ENCODE measurements at places on chromosomes 4 and X.

DNA sequence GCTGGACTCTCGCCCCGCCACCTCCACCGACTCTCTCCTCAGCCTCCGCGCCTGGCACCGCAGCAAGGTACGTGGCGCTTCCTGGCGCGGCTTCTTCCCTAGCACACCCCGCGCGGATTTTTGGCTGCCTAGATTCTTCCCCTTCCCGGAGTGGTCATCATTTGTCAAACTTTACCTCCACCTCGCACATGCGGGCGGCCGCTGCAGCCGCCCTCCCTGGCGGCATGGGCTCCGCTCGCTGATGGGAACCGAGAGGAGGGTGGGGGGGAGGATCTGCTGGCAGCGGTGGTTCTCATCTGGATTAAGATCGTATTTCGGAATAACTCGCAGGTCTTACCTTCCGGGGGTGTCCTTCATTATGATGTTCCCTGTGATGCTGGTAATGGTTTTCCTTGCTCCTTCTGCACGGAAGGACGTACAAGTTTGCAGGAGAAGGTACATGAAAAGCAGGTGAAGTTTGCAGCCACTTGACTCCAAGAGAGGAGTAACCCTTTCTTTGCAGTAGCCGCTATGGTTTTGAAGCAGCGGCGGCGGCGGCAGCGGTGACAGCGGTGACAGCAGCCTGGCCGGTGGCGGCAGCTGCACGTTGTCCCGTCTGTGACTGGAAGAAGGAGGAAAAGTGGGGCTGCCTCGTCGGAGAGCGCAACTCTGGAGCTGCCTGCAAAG, 2183.9 kb upstream of the TENM3 start:
- DNase-seq: peak; percentile 67

- DNase-seq: peak; percentile 21
Measured at GRCh38 chr4:169485791-169486742, 126.3 kb downstream of the NEK1 start.

DNA sequence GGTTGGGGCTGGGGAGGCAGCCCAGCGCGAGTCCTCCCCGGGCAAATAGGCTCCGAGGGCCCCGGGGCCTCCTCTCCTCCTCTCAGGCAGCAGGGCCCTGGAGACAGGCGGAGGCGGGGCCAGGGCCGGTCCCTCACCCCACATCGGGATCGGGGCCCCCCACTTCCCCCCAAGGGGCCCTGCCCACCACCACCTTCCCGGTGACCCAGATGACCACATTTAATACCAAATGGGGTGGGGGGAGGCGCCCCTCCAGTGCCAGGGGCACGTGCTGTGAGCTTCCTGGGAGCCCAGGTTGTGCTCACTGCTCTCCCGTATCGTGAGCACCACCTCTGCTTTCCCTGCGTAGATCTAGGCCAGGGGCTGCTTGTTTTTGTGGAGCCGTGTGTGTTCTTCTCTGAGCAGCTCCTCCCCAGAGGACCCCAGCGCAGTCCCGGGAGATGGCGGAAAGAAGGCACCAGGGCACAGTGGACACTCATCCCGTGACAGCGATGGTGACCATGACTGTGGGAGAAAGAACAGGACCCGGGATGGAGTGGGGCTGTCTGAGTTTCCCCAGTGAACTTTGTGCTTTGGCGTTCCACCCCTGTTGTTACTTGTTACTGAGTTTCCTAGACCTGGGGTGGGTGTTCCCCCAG, 2.1 kb downstream of the PNMA6A start:
- no peak for DNase-seq

- DNase-seq: peak; percentile 22
Measured at GRCh38 chrX:108299101-108299591, 139.1 kb downstream of the COL4A6 start.

- no peak for DNase-seq
Measured at GRCh38 chrX:20802036-20802435, 535.3 kb upstream of the RPS6KA3 start.

DNA sequence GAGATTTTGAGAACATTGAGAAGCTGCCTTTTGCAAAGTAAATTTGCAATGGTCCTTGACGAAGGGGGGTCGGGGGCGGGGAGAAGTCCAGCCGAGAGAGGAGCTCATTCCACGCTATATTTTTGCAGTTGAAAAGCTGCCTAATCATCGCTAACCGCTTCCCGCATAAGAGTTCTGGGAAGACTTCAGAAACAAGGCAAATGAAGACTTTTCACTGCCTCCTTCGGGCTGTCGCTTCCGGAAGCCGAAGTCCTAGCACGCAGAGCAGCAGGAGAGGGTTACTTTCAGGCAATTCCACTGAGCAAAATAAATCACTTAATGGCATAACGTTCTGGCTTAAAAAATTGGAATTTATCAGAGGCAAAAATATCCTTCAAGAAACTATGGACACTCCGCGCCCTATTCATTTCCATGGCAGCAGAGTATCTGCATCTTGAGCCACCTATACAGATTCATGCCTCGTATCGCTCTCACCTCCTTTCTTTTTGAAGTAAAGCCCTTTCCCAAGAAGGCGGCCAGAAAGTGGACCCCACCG, 2.6 kb upstream of the LRAT start:
- peak; percentile 11 for DNase-seq

GRCh38 chr4:40710484-40711254, 39.1 kb upstream of the NSUN7 start:
- no peak for DNase-seq

DNA sequence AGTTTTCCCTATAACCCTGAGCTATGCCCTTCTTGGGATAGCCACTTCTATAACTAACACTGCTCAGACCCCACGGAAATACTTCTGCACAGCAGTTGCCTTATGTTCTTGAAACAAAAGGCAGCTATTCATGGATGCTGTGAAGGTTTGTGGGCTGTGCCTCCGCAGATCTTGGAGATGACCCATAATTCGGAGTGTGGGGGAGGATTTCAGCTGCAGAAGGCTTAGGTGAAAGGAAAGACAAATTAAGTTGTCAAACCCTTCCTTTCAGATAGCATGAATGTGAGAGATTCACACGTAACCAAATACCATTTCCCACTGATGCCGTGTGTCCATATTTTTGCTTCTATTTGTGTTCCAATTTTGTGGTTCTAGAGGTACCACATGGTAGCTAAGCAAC, 38.1 kb upstream of the NYX start:
- no peak for DNase-seq

DNA sequence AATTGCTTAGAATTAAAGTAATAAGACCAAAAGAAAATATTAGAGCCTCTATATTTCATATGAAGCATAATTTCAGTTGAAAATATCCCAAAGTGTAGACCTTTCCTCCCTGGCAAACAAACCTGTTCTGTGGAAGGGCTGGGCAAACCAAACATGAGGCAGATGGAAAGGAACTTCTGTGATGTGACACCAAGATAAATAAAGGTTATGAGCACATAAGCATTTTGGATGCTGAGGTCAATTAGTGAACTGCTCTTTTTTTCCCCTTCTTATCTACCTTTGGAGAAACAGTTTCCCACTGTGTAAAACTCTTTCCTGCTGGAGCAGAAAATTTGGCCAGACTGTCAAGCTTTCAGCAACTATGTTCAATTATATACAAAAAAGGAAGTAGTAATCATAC, 109.6 kb upstream of the STIM2 start:
- DNase-seq: no peak

DNA sequence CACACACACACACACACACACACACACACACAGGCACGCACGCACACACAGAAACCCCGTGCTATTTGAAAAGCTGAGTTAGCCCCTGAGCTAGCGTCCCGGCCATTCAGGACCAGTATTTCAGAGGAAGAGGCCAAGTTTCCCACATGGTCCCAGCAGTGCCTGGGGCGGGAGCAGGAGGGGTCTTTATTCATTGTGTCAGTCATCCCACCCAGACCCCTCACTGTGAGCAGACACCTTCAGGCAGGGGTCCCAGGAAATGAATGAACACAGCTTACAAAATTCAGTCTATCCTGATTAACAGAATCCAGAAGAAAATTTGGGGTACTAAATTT, 58.1 kb downstream of the ZFYVE28 start:
- DNase-seq: peak; percentile 39

- DNase-seq: no peak
Measured at GRCh38 chr4:58953575-58953974, 1843.4 kb upstream of the IGFBP7 start.

GRCh38 chr4:131257241-131257640, 1891.9 kb upstream of the PCDH10 start:
- DNase-seq: no peak

- no peak for DNase-seq
Measured at GRCh38 chr4:109432696-109433095, 919 bp upstream of the SEC24B start.

DNA sequence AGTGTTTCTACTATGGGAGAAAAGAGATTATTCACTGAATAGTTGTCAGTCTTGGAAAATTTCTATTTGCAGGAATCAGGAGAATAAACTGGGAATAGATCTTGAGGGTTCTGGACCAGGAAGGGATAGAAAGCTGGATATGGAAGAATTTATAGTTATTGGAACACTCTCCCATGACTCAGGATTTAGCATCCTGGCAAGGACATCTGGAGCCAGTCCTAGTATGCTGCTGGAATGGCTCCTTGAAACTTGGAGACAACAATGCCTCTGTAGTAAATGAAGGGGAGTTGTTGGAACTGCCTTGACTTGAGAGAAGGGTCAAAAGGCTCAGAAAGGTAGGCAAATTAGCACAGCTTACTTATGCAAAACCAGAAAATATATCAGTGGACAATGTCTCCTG, 23.5 kb upstream of the THOC2 start:
- no peak for DNase-seq

- no peak for DNase-seq
Measured at GRCh38 chr4:10074076-10074766, 42.4 kb downstream of the WDR1 start.

- peak; percentile 71 for DNase-seq
Measured at GRCh38 chr4:87353592-87353991, 30.9 kb upstream of the HSD17B13 start.

- no peak for DNase-seq
Measured at GRCh38 chr4:137454767-137455166, 77.5 kb downstream of the PCDH18 start.

DNA sequence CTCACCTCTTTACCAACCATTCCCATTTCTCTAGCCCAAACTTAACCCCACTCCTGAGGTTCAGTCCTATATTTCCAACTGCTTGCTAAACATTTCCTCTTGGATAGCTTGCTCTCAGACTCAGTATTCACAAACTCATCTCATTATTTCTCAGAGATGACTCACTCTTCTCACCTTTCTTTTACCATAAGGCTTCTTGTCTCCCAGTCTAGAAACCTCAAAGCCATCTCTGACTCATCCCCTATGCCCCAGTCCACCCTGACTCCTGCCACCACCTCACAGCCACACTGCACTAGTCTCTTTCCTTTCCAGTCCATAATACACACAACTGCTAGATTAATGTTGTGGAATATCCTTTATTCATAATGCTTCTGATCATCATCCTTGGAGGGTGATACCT, 4.8 kb downstream of the FRMPD3 start:
- DNase-seq: no peak

GRCh38 chrX:116204932-116205331, 34.4 kb downstream of the AGTR2 start:
- DNase-seq: peak; percentile 11

DNA sequence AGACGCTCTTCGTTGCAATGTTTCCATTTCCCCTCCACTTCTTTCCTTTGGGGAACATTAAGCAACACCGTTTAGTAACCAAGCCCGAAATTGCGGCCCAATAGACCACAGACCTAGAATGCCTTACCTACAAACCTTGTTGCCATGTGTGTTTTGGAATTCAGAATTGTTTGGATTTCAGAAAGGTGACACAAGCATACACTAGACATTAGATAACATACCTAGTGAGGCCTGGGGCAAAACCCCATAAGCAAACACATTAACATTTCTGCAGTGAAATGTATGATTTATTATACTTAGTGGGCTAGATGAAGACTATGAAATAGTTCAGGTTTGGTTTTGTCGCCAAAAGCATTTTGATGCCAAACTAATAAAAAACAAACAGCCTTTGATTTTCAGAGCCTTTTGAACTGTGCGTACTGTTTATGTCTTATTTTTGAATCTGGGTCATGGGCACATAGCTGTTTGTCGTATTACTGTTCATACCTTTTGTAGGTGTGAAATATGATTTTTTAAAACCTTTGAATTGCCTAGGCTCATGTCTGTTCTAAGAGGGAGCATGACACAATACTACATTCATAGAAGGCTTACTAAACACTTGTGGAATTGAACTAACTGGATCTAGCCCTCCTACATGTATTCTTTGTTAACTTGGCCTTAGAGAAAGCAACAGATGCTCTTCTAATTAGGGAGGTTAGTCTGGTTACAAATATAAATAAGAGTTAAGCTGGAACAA, 88.6 kb upstream of the TMEM164 start:
- no peak for DNase-seq

DNA sequence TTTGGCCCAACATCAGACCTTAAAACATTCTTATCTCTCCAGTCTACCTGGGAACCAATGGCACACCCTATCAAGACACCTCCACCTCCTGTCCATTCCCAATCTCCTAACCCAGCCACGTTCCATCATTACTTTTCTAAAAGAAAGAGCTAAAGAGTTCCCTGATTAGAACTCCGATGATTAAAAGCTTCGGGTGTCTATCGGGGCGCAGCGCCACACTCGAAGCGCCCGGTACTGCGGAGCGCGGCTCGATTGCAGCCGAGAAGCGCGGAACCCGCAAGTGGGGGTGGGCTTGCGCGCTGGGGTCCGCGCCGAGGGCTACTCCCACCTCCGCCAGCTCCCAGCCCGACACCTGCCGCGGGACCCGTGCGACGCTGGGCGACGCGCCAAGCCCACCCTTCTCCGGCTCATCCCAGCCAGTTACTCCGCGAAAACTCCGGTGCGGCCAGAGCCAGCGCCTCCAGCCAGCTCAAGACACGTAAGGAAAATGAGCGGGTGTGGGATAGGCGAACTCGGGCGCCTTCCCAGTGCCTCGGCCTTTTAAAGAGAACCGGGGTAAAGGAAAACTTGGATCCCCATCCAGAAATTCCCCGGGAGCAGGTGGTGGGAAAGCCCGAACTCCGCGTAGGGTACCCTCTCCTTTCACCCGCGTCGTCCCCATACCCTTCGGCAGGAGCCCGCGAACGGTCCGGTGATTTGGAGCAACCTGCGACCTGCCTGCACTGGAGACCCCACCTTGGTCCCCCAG, 593 bp downstream of the NPY1R start:
- DNase-seq: peak; percentile 72

GRCh38 chr4:164904336-164904735, 27.4 kb downstream of the APELA start:
- DNase-seq: no peak

DNA sequence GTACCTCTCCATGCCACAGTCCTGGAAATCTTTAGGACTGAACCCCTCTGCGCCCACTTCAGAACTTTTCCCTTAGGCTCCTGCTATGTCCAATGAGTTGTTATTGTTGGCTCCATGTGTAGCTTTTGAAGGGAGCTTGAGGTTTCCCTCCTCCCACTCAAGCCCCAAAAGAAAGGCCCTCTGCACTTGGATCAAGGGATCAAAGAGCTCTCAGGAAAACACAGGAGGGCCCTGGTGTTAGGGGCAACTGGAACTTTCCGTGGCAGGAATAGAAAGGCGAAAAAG, 135.0 kb downstream of the RASL11B start:
- no peak for DNase-seq

DNA sequence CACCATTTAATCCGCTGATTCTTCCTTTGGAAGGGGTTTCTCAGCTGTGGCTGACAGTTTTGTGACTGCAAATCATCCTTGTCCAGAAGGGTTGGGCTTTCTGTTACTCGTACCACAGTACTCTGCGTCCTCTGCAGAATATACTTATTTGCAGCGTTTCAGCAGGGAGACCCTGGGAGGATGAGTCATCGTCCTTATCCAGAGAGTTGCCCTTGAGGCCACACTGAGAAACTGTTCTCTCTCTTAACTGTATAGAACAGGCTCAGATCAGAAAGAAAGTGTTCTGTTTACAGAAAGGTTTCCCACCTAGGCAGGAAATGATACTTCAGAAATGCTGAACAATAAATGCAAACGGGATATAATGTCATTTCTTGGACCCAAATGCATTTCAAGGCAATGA, 47.8 kb upstream of the DDX53 start:
- peak; percentile 15 for DNase-seq

Data from H7 (cell line).